ENCODE measurements at places on chromosomes 7 and 10.
A peak's percentile ranks its signal among the peaks of the same experiment; 100 is the strongest.

DNA sequence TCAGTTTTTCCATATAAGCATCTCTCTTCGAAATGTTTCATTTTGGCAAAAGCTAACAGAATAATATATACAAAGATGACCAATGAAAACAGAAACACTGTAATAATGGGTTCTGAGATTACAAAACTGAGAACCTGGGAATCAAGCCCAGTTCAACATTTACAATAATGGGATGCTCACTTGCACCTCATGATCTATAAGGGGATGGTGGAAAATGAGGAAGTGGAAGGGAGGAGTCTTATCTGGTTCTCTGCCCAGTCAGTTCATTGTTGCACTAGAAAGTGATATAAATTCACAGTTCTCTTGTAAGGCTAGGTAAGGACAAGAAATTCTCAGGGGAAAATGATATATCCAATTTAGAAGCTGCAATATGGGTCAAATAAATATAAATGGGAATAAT lies 31.7 kb upstream of the RHOBTB1 start:
- DNase-seq, result no peak

DNA sequence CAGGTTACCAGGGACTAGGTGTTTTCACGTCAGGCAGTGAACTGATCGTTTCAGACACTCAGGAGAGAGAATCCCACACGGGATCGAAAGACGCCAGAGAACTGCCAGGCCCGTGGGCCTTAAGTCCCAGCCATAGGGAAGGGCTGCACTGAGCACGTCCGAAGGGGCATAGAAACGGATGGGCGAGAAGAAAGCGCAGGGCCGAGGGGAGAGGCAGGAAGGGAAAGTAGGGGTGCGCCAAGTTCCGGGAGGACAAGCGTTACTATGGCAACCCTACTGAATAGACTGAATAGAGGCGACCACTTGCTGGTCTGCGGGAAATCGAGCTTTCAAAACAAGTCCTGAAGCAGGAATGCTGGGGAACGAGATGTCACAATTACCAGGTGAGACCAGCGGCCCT lies 421.3 kb upstream of the NUPR2 start:
- no peak for DNase-seq

- DNase-seq, result no peak
Observed at GRCh38 chr7:117603627-117604026, 123.8 kb downstream of the CFTR start.

GRCh38 chr10:97311111-97311626 lies 7.9 kb upstream of the FRAT1 start:
- no peak for DNase-seq

- DNase-seq, result no peak
Observed at GRCh38 chr10:63699785-63700613, 178.8 kb downstream of the REEP3 start.

DNA sequence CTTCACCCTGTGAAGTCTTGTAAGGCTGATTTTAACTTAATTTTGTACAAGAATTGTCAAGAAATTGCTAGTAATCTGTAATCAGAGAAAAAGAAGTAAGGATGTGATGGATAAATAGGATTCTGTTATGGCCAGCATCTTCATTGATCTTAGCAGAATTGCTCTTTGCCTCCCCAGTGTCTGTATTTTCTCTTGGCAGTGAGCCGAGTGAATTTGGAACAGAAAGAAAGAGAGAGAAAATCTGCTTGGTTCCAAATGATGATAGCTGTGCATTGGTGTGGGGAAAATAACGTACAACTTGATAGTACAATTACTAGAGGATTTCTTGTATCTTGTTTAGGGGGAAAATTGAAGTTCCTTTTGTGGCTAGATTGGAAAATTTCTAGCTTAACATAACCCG lies 34.6 kb downstream of the VTI1A start:
- no peak for DNase-seq

DNA sequence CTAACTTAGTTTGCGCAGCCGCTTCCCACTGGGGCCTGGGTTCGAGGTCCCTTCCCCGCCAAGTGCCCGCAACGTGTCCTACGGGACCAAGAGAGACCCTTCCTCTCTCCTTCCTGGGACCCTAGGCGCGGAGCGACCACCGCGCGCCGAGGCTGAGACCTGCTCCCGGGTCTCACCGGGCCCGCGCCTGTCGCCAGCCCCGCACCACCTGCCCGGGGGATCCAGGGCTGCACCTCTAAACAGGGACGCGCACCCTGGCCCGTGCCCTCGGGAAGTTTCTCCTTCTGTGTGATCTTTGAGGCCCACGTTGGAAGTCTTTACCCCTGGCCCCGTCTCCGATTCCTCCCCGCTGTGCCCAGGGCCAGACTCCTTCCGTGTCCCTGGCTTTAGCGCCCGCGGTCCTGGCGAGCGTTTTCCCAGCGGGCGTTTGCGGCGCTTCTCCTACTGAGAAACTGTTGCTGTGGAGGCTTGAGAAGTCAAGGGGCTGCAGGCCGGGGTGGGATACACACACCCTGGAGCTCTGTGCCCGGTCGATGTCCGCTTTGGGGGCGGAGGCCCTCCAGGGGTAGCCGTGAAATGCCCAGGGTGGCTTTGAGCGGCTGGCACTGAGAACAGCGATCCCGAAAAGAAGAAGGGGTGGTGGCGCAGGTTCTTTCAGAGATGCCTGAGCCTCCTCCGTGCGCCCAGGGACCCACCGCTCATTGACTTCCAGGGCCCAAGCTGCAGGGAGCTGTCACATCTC lies 575 bp downstream of the PLPP4 start:
- no peak for DNase-seq

- no peak for DNase-seq
Observed at GRCh38 chr7:23136216-23136615, 30.6 kb downstream of the KLHL7 start.

- DNase-seq, result no peak
Observed at GRCh38 chr7:9691286-9691685, 1257.9 kb downstream of the NXPH1 start.

DNA sequence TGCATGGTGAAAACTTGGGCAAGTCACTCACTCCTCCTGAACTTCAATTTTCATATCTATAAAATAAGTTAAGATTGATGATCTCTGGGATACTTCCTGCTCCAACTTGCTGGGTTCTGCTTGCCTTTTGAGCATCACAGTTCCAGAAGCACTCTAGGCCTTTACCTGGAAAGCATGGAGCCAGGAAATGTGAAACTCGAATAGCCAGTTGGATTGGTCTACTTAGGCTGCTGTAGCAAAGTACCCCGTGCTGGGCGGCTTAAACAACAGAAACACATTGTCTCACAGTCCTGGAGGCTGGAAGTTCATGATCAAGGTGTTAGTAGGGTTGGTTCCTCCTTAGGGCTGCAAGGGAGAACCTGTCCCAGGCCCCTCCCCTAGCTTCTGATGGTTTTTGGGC lies 64.5 kb downstream of the NAMPT start:
- DNase-seq, result no peak

- peak; percentile 30 for DNase-seq
Observed at GRCh38 chr7:103048833-103049232, 25.8 kb downstream of the FBXL13 start.

GRCh38 chr10:29257106-29257783 lies 31.6 kb upstream of the LYZL1 start:
- no peak for DNase-seq

DNA sequence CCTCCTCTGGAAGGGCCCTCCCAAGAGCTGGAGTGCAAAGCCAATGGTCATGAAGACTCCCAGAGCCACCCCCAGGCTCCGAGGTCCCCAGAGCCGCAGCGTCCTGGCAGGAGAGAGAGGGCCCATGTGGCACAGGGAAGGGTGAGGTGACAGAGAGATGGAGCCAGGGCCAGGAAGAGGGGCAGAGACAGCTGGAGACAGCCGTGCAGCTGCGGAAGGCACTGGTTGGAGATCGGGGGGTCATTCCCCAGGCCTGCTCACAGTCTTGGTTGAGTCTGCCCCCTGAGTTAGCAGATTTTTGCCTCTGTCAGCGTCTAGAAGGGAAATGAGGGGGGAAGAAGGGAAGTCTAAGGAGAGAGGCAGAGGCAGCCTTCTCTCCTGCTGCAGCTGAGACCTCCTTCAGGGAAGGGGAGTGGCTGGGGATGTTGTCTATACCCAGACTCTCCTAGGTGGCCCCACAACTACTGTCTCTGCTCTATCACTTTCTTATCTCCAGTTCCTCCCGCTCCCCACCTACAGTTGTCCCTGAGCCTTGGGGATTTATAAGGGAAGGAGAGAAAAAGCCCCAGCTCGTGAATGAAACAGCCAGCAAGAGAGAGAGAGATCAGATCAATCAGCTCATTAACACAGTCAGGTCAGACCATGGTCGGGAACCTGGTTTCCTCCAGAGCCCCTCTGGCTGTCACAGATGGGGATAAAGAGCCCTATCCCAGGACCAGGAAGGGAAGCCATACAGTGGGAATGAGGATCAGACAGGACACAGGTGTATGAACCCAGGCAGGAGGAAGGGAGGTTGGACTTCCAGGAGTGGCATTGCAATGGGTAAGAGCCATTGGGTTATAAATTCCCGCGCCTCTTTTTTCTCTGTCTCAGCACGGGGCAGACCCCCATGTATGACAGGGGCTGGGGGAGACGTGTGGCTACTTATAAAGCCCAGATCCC lies 1.2 kb downstream of the GAL3ST4 start:
- DNase-seq, result no peak

GRCh38 chr7:128108641-128109423 lies 77.6 kb upstream of the LRRC4 start:
- no peak for DNase-seq

- no peak for DNase-seq
Observed at GRCh38 chr10:71623986-71624291, 95.6 kb downstream of the C10orf105 start.

DNA sequence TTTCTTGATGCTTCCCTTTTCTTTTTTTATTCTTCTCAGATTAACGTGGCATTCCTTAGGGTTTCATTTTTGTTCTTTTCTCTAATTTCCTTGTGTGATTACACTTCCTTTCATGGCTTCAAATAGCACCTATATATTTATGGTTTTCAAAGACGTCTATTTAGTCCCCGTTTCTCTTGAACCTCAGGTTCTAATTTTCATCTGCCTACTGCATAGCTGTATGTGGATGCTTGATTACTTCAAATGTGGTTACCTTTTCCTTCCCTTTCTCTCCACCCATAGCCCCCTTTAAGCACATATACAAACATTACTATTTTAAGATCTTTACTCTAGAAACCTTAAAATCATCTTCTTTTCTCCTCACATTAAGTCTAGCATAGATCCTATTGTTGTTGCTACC lies 2.4 kb downstream of the TPST1 start:
- no peak for DNase-seq

GRCh38 chr7:25256333-25256819 lies 28.1 kb upstream of the NPVF start:
- no peak for DNase-seq

GRCh38 chr7:8149222-8149621 lies 112.7 kb downstream of the ICA1 start:
- DNase-seq, result no peak

DNA sequence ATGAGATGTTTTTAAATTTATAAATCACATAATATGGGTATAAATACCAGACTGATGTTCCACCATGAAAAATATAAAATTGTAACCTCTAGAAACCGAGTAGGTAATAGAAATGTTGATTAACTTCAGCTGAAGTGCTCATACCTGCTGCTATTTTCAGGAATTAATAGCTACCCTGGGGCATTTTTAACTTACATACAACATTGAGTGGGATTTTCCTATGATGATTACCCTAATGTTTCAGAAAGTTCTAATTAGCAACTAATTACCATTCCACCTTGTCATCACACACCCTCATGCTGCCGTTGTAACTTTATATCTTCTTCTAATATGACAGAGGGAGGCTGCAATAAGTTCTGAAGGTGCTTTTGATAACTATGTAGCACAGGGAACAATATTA lies 53.5 kb upstream of the ARHGAP12 start:
- DNase-seq, result no peak

DNA sequence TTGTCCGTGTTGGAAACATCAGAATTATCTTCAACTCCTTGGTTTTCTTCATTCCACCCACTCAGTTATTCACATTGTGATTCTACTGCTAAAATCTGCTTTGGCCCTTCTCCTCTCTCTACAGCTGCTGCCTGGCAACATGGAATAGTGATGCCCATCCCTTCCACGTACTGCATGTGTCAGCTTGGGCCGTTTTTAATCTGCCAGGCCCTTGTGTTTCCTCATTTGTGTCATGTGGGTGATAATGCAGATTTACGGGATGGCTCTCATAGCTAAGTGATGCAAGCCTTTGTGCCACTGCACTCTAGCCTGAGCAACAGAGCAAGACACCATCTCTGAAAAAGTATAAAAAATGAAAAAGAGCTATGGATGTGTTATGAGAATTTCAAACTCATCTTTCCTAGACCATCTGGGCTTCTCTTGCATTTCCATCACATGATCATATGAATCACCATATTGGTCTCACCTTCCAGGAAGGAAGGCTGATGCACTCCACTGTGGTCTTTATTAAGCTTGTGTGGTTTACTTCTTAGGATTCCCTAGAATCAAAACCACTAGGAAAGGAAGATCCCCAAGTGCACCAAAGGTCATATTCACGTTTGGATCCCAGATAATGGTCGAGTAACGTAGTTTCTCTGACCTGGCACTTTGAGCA lies 20.6 kb upstream of the CELF2 start:
- no peak for DNase-seq

DNA sequence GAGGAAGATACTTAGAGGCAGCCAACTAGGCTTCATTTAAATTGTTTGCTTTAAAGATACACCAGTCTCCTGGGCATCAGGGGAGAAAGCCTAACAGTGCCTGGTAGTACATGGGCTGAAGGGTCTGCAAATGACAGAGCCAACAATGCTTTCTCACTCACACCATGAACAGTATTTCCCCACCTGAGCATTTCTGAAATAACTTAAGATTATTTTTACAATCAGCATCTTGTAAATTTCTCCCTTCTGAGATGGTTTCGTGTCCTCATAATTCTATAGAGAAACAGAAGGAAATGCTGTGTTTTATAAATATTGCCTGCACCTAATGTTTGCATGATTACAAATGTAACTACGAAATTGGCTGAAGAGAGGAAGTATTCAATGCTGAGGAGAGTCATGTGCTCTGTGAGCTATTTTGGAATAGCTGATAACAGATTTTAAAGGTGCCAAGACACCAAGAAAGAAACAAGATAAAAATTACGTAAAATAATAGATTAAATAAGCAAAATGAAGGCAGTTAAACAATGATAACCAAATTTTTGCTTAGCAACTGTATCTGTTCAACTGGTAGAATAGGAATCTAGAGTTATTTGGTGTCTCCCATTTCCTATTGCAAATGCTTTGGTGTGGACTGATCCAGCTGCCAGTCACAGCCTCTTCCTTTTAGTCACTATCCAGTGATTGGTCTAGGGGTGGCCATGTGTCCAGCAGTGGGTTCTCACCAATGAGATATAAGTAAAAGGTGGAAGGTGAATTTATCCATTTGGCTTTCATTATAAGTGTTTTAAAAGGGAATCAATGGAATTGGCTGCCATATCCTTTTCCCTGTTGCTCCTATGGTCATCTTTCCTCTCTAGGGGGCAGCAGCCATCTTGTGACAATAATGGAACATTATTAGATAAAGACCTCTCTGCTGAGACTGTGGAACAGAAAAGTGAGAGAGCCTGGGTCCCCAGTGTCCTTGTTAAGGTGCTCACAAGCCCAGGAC lies 167.9 kb upstream of the SLC26A5 start:
- no peak for DNase-seq

- DNase-seq, result no peak
Observed at GRCh38 chr7:50505553-50506210, 55.5 kb upstream of the FIGNL1 start.
